ENCODE measurements at places on chromosomes 1 and 21. TPM values are rescaled to one million over a fixed set of nuclear protein-coding genes. Genes with fewer than 3 reads are reported as not detected.

LMX1A gene
- total RNA-seq = not detected

KCNJ15 gene
- 0.06 TPM for total RNA-seq

NBPF20 gene
- 0.25 TPM for total RNA-seq

FAM110D gene
- 0.04 TPM for total RNA-seq

COL16A1 gene
- total RNA-seq = 12.2 TPM

ENO1 gene
- 2,952 TPM for total RNA-seq

DMBX1 gene
- total RNA-seq = 0.37 TPM

NHLH1 gene
- total RNA-seq = 0.04 TPM

FLG2 gene
- total RNA-seq = not detected

MAP7D1 gene
- 79.3 TPM for total RNA-seq

TSACC gene
- 0.39 TPM for total RNA-seq

FAM151A gene
- total RNA-seq = not detected

FAAH gene
- total RNA-seq = 0.64 TPM

TRIM45 gene
- total RNA-seq = 0.92 TPM

KCNQ4 gene
- total RNA-seq = not detected

FHAD1 gene
- total RNA-seq = 0.17 TPM

FCRL1 gene
- total RNA-seq = not detected

RBP7 gene
- total RNA-seq = not detected

WNT3A gene
- not detected for total RNA-seq

NGF gene
- total RNA-seq = not detected

GBP5 gene
- total RNA-seq = 0.25 TPM

AIDA gene
- total RNA-seq = 20.1 TPM

LCE3D gene
- not detected for total RNA-seq

AJAP1 gene
- 6.1 TPM for total RNA-seq

SH3GLB1 gene
- 13.5 TPM for total RNA-seq

SH2D2A gene
- 2.5 TPM for total RNA-seq

TNFRSF14 gene
- total RNA-seq = 3.3 TPM

CELA2B gene
- total RNA-seq = not detected

AMY1B gene
- not detected for total RNA-seq

LCE6A gene
- not detected for total RNA-seq

PMF1 gene
- 79.0 TPM for total RNA-seq

RIPPLY3 gene
- not detected for total RNA-seq

CLDN14 gene
- total RNA-seq = not detected

ATP6V1G3 gene
- not detected for total RNA-seq
